ENCODE measurements at places on chromosomes 6 and 20.

DNA sequence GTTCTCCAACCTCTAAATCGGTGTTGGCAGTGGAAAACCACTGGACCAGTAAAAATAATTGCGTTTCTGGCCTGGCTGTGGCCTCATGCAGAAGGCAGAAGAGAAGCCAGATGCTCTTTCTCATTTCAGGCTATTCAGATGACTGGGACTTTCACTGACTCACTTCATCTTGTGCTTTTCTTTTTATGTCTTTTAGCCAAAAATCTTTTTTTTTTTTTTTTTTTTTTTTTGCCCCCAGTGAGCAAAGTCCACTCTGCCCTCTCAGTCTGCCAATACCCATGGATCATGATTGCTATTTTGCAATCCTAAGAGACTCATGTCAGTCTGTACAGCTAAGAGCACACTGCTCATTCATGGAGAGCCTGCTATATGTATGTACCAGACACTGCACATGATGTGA is 962.5 kb downstream of the KIF16B start:
- no peak for DNase-seq

DNA sequence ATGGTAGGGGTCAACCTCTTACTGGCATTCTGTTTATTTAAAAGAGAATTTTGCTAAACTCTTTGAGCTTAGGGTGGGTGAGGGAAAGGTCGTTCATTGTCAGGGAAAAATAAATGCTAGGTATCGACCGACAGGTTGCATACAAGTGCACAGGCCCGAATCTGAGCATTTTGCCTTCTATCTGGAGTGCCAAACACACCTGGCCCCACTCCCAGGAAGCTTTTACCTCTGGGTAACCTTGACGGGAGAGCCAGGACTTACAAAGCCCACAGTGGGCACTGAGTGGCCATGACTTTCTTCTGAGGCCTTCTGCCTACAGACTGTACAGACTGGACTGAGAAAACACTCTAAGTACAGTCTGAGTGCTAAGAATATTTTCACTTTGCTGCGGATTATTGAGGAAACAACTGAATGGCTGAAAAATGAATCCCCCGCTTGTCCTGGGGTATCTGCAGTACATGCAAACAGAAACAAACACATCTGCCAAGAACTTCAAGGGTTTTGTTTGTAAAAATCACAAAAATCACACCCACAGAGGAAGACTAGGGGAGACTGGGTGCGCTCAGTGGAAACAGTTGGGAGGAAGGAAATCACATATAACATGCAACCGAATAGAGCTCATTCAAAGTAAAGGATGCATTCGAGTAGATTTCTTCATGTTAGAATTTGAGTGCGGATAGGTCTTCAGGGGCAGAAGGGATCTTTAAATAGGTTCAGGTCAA is 152.8 kb downstream of the NFATC2 start:
- no peak for DNase-seq

GRCh38 chr6:35367646-35368037 is 25.3 kb downstream of the PPARD start:
- DNase-seq, result no peak

DNA sequence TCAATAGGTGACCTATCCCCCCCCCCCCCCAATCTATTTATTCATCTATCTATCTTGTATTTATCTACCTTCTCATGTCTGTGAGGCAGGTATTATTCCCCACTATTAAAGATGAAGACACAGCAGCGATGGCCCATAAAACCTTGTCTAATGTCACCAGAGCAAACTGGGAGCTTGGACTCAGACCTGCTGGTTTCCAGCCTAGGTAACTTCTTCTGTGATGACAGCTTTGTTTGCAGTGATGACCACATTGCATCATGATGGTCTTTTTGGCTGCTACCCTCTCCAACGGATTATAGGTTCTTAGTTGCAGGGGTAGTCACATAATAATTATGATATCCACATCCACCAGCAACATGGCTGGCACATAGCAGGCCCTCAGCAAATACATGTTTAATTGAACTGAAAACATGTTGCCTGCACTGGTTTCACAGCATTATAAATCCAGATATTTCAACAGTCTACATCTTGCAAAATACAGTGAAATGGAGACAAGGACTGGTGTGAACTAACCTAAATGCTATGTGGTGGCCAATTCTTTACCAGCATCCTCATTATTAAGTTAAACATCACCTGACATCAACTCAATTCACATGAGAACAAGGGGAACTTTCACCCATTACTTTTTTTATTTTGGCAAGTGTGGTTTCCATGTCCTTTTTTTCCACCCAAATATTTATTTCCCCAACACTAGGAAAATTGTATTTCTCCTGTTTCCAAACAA is 712.5 kb upstream of the NRSN1 start:
- peak; percentile 33 for DNase-seq

- DNase-seq, result no peak
Observed at GRCh38 chr6:76435174-76435573, 362.7 kb upstream of the IMPG1 start.

DNA sequence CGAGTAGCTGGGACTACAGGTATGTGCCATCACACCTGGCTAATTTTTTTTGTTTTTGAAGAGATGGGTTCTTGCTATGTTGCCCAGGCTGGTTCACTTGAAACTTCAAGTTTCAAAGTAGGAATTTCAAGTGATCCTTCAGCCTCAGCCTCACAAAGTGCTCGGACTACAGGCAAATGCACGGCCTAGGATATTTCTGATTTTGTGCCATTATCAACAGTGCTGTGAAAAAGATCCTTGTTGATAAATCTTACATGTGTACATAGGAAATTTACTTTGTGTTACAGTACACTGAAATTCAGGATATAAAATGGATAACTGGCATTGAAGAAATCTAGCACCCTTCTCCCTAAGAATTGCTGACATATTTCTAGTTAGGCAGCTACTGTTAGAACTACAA is 184.6 kb upstream of the PRDM1 start:
- no peak for DNase-seq

Measured in AG10803 (cell line).